B cell (primary cell): ENCODE measurements at places on chromosomes 3 and 15.

- DNase-seq: no peak
These were observed 51.5 kb downstream of the TGFBR2 start for GRCh38 chr3:30657914-30658313.

DNA sequence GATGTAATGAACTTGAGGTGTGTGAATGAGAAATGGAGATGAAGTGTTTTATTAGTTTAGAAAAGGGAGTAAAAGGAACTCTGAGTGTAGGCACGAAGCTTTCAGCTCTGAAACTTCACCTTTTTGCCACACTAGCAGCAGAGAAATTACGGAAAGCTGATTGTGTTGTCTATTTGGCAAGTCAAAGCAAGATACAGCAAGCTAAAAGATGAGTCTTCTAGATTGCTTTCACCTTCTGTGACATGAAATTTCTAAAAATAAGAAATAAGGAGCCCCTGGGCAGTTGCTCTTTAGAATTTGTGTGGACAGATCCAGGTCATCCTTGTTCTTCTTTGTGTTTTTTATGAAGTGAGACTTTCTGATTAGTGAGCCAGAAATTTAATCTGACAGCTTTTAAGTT is 143.4 kb downstream of the FNDC3B start:
- DNase-seq: no peak

DNA sequence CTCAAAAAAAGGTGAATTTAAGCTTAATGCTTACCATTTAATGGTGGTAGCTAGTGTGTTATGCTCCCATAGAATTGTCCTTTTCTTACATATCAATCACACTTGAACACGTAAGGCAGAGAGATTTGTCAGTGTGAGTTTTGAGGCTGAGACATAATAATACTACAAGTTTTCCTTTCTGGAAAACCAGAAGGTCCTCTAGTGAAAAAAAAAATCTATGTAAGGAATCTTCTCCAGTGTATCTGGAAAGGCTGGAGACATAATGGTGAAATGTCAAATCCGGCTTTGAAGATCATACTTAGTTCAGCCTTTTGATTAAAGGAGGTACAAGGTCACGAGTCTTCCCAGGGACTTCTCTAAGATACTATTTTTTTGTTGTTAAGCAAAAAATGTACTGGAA is 3.4 kb downstream of the TSC22D2 start:
- no peak for DNase-seq

DNA sequence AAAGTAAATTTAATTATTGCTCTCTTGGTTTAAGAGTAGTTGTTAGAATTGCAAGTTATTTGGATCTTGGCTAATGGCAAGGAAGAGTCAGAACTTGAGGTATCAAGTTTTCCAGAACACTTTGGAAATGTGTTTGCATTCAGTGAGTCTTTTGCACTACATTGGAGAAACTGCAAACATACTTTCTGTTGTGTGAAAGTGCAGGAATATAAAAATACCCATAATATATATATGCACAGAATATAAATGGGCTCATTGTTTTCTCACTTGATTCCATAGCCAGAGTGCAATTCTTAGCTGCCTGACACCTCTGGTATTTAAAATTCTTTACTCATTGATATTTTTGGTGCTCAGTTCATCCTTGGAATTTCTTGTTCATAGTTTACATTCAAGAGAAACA is 92.9 kb downstream of the HCN4 start:
- DNase-seq: no peak

DNA sequence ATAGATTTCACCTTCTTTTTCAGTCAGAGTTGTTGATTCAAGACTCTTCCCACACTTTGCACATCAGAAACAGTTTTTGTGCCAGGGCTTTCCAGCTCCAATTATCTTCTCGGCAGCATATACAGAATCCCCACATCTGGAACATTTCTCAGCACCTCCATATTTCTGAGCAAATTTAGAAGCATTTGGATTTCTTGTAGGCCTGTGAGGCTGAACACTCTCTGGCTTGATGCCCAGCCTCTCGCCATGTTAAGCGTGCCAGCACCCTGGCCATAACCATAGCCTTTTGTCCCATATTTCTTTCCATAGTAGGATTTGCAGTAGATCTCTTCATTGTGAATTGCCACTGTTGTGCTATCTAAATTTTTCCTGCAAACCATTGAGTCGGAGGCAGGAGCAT is 28.3 kb downstream of the CD80 start:
- DNase-seq: no peak

DNA sequence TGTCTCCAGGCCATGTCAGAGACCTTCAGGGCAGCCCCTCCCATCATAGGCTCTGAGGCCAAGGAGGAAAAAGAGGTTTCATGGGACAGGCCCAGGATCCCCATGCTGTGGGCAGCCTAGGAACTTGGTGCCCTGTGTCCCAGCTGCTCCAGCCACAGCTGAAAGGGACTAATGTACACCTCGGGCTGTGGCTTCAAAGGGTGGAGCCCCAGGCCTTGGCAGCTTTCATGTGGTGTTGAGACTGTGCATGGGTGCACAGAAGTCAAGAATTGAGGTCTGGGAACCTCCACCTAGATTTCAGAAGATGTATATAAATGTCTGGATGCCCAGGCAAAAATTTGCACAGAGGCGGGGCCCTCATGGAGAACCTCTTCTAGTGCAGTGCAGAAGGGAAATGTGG is 6.6 kb upstream of the SSR3 start:
- no peak for DNase-seq

DNA sequence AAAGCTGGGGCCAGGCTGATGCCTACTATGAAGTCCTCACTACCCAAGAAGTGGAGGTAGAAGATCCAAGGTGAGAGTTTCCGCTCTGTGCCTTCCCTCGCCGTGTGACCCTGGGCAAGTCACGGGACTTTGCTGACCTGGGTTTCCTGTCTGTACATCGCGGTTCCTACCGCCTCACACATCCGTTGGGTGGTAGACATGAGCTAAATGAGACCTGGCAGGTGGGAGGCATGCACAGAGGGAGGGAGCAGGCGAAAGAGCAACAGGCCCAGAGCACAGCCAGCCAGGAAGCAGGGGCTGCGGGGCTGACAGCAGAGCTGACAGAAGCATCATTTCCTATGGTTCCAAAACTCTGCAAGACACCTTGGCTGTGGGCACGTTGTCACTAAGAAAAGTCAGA is 157.3 kb upstream of the BHLHE40 start:
- DNase-seq: peak; percentile 36

DNA sequence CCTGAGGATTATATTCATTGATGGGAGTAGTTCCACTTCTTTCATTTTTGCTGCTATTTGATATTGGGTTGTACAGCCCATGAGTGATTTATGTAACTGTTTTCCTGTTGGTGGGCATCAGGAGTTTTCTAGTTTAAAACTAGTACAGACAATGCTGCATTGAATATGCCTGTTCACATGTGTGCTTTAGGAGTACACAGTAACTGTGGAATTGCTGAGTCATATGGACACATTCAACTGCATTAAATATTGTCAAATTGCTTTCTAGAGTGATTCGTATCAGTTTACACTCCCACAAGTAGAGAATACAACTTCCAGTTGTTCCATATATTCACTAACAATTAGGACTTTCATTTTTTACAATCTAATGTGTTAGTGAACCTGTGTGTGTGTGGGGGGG is 59.8 kb upstream of the THSD4 start:
- DNase-seq: no peak

DNA sequence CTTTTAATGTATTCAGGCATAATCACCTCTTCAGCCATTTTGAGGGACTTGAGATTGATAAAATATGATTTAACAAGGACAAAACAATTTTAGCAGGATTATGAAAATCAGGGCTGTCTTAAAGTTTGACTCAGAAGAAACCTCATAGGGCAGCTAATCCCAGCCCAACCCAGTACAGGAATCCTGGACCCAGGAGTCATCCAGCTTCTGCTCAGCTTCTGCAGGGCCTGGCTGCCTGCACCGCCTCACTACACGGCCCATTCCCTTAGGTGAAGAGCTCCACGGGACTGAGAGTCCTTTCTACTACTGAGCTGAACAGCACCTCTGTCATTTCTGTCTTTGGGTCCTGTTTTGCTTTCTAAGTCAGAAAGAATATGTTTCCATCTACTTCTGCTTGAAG is 37.5 kb downstream of the ARHGAP31 start:
- no peak for DNase-seq

- DNase-seq: no peak
These were observed 278.9 kb downstream of the MECOM start for GRCh38 chr3:169384573-169384972.

DNA sequence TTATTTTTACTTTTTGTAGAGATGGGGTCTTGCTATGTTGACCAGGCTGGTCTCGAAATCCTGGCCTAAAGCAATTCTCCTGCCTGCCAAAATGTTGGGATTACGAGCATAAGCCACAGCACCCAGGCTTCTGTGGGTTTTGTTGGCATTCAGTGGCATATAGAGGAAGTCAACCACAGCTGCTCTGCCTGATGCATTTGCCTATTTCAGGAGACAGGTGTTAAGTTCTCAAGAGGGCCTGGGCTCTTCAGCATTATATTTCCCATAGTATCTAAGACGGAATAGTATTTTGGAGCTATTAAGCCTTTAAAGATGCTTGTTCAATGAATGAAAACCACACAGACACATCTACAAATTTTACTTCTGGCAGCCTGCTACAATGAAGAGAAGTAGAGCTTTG is 73.5 kb upstream of the CSPG5 start:
- no peak for DNase-seq
